ENCODE measurements at places on chromosomes 1 and 21.

DNA sequence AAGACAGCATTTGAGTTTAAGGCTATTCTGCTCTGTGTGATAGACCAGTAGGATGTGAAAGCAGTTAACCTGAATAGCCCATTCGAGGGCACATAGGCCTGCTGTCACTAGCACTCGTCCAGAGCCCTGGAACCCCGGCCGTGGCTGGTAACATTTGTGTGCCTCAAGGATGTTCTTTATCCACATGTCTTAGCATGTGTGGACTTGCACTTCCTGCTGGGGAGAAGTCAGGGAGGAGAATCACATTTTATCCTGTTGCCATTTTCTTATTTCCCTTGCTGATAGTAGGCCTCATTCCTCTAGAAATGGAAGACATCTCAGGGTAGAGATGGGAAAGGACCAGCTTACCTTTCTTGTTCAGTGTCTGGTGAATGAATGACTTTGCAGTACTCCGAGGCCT, 54.7 kb downstream of the VPS13D start:
- DNase-seq, result no peak

GRCh38 chr1:60866226-60866900, 216.0 kb upstream of the NFIA start:
- no peak for DNase-seq

- no peak for DNase-seq
These were observed at the start of gene C1orf167 for GRCh38 chr1:11761988-11762406. C1orf167 (plus strand) TSS chr1:11762193; CDS start chr1:11764401, 2,208 bp downstream.

DNA sequence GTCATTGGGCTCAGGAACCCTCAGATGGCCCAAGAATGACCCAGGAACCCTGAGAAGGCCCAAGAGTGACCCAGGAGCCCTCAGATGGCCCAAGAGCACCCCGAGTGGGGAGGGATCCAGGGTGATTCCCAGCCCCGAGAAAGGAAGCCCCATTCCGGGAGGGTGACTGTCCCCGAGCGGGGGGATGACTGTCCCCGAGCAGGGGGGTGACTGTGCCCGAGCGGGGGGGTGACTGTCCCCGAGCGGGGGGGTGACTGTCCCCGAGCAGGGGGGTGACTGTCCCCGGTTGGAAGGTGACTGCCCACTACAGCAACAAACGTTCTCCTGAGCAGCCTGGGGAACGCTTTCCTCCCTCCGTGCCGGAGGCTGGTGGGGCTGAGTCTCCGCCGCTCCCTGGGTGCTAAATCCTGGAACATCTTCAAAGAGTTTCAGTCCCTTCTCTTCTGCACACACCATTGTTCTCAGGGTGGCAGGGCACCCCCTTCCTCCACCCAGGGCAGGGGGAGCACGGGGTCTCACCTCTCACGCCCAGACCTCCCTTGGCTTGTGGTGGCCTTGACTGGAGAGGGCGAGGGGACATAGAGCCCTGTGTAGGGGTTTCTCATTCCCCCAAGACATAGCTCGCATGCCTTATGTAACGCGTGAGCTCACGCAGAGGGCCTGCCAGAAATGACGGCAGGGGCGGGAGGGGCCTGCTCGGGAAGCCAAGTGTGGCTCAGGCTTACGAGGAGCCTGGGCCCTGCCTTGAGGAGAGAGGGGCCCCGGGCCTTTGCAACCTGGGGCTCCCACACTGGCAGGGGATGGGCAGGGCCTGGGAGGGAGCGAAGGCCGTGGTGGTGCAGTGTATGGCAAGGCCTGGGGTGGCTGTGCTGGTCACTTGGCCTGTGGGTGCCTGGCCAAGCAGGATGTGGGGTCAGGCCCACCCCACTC, 14.3 kb upstream of the SKI start:
- peak; percentile 91 for DNase-seq

- DNase-seq, result peak; percentile 28
These were observed 37.8 kb upstream of the PSEN2 start for GRCh38 chr1:226832613-226833012.
